ENCODE measurements at places on chromosomes 1 and 21.

DNA sequence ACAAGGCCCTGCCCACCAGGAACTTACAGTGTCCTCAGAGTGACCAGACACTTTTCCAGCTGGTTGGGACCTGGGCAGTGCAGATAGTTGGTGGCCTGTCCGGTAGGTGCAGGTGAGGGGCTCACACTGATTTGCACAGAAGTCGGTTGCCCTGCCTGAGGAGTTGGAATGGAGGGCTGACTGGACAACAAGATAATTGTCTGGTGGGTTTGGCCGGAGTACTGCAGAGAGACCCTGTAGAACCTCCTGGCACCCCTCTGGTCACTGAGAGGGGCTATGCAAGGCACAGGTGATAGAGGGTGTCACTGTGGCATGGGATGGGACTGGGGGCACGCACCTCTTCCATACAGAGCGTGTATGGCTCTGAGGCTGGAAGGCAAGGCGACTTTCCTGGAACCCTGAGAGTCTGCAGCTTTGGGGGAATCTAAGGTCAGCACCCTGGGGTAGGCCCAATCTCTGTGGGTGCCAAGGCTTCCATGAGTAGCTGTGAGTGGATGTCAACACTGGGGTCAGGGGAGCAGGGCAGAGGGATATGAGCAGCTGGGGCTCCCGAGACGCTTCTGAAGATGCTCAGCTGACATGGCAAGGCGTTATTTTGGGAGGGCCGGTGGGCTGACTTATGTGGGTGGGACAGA is 7.6 kb upstream of the PLA2G2D start:
- no peak for DNase-seq

DNA sequence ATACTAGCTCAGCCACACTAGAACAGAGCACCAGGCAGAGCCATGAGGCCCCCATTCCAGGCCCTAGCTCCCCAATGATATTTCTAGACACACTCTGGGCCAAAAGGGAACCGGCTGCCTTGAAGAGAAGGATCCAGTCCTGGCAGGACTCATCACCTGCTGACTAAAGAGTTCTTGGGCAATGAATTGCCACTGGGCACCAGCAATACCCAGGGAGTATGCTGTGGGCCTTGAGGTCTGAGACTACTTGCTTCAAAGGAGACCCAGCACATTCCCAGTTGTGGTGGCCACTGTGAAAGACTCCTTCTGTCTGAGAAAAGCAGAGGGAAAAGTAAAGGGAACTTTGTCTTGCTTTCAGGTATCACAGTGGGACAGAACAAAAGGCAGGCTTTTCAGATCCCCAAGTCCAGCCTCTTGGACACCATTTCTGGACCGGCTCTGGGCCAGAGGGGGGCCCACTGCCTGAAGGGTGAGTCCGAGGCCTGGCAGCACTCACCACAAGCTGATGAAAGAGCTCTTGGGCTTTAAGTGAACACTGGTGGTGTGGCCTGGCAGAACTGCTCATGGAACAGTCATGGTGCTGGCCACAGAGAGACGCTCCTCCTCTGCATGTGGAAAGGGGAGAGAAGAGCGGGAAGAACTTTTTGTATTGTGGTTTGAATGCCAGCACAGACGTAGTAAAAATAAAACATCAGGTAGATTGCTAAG is 72.5 kb downstream of the CDC42BPA start:
- DNase-seq: no peak

DNA sequence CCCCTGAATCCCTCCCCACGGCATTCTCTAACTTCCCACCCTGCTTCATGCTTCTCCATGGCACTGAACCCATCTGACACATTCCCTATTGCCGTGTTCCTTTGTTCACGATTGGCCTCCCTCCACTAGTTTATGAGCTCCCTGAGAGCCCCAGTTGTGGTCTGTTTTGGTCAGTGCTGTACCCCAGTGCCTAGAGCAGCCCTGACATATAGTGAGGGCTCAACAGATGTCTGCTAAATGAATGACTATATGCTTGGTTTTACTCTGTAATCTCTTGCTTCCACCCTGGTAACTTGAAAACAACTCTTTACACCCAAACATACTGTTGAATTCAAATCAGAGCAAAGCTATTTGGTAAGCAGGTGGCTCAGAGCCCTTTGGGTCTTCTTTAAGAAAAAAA is 171.1 kb upstream of the EDN2 start:
- no peak for DNase-seq

DNA sequence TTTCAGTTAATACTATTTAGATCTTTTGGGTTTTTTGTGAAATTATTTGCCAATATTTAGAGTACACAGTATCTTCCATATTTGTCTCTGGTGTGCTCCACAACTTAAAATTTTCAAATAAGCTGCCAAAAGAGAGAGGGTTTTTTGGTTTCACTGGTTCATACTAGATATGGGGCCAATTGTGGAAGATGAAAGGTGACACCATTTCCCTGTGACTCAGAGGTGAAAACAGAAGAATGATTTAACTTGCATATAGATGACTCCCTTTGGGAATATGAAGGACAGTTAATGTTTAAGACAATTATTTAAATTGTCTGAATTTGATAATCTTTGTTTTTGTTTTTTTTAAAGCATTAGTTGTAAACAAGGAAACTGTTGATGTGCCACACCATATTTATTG is 37.5 kb downstream of the IVNS1ABP start:
- no peak for DNase-seq

DNA sequence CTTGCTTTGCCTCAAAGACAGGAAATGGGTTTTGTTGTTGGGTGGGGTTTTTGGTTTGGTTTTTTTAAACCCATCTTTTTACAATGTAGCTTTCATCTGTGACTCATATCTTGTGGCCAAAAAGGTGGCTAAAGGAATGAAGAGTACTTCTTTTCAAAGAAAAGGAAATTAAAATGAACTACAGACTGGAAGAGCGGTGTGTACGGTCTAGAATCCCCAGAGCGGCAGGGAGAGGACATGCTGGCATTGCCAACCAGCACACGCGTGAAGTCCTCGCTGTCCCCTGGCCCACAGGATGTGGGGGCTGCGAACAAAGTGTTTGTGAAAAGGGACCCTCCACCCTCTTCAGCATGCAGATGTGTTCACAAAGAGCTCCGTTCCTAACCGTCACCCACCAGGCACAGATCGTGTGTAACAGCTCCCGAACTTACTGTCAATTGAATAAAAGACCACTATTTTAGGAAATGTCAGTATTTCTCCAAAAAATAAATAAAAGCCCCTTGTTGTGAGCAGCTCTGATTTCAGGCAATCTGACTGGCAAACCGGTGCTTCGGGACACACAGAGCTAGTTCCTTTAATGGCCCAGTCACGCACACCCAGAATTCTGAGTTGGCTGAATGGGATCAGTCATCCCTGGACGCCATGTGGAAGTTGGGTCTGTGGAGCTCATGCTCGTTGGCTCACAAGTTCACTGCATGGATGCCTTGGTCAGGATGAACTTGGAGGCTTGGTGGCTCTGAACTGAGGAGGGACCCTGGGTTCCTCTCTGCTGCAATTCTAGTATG is 602.9 kb downstream of the NPHP4 start:
- peak; percentile 2 for DNase-seq

DNA sequence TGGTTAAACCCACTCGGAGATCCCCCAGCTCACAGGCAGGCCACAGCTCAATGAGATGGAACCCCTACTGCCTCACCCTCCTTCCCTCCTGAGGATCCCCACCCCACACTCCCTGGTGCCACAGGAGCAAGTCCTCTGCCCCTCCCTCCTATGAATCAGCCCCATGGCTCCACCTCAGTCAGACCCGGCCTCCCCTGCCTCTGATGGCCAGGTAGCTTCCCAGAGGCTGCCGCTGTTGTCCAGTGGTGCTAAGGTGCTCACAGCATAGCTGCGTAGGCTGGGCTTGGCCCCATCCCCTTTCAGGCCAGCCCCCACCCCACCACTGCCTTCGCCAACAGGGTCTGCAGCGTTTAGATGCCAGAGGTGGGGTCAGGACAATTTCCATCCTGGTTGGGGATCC is 98.5 kb upstream of the IGSF21 start:
- no peak for DNase-seq

- DNase-seq: no peak
Measured at GRCh38 chr21:38188037-38188436, 68.8 kb upstream of the KCNJ15 start.
